Activated CD4-positive, alpha-beta T cell treated with anti-CD3 and anti-CD28 coated beads for 36 hours (primary cell): ENCODE measurements at places on chromosomes 12 and 14. TPM values are rescaled to one million over a fixed set of nuclear protein-coding genes. Genes with fewer than 3 reads are reported as not detected.
A peak's percentile ranks its signal among the peaks of the same experiment; 100 is the strongest.

GRCh38 chr12:127230843-127231260, 1036.1 kb upstream of the TMEM132C start:
- peak; percentile 6 for DNase-seq

GRCh38 chr12:104466709-104467345, 10.1 kb downstream of the CHST11 start:
- no peak for DNase-seq

The FAM90A1 gene
- total RNA-seq, result 0.32 TPM

- no peak for DNase-seq
These were observed 4.4 kb downstream of the ZNF219 start for GRCh38 chr14:21093769-21094681.

The CIDEB gene
- 14.0 TPM for total RNA-seq
